ENCODE measurements at places on chromosomes 11 and 22.

GRCh38 chr22:36528341-36528740 lies 625 bp downstream of the EIF3D start:
- no peak for DNase-seq

DNA sequence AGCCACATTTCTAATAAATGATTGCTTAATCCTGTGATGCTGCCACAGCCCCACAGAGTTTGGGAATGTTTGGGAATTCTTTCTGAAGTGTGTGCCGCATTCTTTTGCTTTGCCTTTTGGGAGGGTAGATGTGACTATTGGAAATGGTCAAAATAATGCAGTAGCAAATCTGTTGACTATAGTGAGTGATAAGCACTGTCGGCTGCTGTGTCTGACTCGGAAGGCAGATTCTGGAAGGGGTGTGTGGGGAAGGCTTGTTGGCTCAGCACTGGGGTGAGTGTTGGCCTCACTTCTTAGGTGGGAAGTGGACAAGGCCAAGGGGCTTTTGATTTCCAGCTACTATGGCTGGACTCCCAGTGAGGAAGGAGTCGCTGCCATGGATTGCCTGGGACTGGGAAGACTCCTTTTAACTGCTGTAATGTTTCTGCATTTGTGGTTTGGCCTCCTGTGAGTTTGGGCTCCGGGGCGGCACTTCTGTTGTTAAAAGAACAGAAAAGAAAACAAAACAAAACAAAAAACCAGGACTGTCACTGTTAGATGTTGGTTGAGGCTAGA lies 20.1 kb downstream of the ZBTB16 start:
- no peak for DNase-seq

DNA sequence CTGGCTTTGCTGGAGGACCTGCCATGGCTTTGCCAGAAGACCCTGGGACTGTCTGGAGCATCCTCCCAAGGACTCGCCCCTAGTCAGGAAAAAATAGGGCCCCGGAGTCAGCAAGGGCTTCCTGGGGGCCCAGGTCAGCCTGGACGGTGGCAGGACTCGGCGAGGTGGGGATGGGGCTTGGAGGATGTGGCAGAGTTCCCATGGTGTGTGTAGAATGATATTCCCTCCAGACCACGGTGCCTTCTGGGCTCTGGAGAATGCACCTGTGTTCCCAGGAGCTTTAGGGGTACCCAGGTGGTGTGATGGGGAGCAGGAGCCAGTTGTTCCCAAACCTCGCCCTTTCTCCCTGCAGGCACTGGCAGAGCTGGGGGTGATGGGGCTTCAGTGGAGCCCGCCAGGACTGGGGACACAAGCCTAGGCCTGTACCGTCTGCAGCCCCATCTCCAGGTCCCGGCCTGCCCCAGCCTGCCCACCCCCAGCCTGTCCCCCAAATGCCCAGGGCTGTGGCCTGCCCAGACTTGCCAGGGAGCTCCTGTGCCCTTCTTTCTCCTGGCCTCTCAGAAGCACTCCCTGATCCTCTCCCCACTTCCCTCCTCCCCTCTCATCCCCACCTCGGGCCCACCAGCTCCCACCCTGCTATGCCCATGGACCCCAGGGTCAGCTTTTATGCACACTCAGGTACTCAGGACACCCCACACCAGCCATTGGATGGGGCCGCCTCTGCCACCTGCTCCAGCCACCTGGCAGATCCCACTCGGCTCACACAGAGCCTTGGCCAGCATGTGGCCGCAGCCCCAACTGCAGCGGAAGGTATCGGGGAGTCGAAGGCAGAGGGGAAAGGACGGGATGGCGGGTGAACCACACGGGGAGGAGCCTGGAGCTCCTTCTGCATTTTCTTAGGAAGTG lies 82.1 kb downstream of the CDKN1C start:
- no peak for DNase-seq

- no peak for DNase-seq
Observed at GRCh38 chr11:124736736-124737135, 3.0 kb upstream of the NRGN start.

GRCh38 chr11:65121447-65121864 lies 478 bp downstream of the FAU start:
- DNase-seq, result no peak

DNA sequence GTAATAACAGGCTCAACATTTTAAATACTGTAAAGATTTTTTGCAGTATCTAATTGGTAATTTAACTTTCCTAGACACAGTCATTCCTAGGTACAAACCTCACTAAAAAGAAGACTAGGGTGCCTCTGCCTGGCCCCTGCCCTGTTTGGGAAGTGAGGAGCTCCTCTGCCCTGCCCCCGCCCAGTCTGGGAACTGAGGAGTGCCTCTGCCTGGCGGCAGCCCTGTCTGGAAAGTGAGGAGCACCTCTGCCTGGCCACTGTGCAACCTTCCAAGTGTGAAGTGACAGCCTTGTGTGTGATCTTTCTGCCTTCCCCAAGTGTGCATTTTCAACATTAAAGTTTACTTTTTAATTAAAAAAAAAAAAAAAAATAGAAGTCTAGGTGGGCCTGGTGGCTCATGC lies 4.2 kb downstream of the CHORDC1 start:
- DNase-seq, result no peak

DNA sequence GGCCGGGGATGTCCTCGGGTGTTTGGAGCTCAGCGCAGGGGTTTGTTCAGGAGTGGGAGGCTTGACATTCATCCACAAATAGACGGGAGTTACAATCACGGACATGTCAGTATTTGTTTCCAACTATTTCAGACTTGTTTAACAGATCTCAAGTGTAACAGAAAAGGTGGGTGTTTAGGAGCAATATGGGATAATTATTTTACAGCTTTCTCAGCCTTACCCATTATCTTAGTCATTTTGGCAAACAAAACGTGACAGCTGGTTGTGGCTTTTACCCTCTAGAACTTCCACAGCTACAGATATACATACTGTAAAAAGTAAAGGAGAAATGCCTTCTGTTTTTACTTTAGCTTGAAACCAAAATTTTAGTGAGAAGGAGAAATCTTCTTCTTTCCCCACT lies 178.7 kb upstream of the TMEM45B start:
- DNase-seq, result no peak

DNA sequence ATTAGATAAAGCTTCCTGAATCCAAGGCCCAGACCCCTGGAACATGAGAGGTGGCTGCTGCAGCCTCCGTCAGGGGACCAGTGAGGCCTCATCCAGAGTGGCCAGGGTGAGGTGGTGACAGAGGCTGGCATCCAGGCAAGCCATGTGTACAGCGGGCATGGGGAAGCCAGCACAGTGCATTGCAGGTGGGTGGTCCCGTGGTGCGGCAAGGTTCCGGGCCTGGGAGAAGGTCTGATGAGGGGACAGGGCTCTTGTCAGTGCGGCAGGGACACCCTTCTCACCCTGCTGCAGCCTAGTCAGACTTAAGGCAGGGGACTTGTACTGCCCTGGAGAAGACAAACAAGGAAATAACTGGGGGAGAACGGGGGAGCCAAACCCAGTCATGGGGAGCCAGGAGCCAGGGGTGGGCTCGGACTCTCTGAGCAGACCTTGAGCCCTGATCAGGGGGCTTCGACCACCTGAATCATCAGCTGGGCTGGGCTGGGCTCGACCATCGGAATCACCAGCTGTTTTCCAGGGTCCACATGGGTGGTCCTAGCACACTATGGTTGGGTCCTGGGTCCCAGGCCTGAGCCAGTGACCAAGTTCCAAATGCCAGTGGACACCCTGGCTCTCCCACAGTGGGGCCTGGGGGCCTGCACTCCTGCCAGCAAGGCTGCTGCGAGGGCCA lies 5.1 kb downstream of the TTC38 start:
- no peak for DNase-seq

DNA sequence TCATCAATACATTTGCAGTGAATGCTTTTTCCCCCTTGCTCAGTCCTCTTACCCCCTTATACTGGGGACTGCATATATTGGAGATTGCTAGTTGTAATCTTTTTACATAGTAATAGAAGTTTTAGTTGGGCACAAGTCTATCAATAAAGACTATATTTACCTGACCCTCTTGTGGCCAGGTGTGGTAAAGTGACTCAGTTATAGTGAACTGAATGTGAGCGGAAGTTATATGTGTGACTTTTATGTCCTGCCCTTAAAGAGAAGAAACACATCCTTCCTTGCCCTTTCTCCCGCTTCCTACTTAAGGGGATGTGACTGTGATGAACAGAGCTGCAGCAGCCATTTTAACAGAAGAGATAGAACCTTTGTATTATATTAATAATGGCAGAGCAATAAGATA lies 362.0 kb downstream of the METTL15 start:
- no peak for DNase-seq

DNA sequence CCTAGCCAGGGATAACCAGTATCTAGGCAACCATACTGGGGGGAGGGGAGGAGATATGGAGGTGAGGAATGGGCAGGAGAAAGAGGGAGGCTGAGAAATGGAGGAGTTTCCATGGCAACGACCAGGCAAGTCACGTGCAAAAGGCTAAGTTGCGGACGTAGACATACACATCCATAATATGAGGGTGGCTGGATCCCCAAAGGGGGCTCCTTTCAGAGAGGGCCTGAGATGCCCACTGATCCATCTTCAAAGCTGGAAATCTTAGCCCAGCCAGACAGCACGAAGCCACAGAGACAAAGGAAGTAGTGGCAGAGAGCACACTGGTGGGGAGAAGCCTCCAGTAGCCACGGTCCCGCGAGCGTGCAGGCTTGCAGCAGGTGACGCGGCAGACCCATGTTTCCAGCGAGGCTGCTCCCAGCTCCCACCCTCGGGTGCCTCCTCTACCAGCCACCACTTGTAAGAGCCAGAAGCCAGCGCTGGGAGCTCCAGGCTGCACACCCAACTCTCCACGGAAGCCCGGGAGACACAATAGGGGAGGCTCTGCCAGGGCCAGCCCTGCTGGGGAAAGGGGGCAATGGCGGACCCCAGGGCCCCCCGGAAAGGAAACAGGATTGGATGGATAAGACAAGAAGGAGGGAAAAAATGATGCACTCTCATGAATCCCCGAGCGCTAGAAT lies 938 bp downstream of the FXYD6 start:
- DNase-seq, result no peak

DNA sequence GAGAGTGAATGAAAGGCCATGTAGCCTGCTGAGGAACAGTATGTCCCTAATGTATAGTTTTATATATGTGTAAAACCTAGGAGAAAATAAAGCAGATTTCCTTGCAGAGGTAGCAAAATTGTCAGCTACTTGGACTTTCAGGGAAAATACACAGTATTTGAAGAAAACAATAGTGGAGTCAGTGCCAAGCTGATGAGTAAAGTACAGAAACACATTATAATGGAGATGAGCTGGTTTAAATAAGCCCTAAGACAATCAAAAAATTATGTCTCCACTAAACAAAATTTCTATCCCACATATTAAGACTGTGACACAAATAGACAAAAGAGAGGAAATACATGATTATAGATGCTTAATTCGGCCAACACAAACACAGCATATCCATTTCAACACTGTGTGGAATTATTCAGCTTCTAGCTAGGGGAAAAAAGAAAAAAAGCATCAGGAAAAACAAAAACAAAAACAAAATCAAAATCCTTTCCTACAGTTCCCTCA lies 75.9 kb downstream of the MAML2 start:
- no peak for DNase-seq

- DNase-seq, result no peak
Observed at GRCh38 chr22:43789452-43789851, 22.7 kb downstream of the EFCAB6 start.

DNA sequence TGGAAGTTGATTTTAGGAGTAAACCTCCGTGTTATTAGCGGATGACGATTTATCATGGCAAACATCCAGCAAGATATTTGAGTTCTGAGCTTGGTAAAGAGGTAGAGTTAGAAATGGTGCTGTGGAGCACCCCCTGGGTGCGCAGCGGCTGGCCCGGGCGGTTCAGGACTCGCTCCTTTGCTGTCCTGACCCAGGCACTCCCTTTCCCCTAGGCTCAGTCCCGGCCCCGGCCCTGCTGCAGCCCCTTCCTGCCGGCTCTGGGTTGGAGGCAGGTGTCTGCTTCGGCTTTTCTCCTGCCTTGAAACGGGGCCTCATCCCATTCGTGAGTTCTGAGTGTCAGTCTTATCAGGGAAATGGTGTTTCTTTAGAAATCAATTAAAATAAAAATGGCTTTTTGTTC lies 33.4 kb downstream of the AP2A2 start:
- DNase-seq, result no peak

GRCh38 chr22:45608763-45609180 lies 62.9 kb upstream of the ATXN10 start:
- DNase-seq, result no peak

DNA sequence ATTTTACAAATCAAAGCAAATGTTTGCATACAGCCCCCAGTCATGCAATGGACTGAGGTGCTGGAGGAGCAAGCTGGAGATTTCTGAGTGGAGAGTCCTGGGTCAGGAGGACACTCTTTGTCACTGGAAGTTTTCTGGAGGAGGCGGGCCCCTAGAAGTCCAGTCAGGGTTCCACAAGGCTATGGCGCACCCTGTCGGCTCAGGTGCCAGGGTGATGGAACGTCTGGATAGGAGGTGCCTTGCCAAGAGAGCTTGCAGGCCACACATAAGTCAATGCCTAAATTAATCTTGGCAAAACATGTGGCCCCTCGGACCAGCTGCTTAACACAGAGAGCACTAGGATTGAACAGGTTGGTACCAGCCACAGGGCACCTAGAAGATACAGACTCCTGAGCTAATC lies 174.7 kb upstream of the CADM1 start:
- no peak for DNase-seq

DNA sequence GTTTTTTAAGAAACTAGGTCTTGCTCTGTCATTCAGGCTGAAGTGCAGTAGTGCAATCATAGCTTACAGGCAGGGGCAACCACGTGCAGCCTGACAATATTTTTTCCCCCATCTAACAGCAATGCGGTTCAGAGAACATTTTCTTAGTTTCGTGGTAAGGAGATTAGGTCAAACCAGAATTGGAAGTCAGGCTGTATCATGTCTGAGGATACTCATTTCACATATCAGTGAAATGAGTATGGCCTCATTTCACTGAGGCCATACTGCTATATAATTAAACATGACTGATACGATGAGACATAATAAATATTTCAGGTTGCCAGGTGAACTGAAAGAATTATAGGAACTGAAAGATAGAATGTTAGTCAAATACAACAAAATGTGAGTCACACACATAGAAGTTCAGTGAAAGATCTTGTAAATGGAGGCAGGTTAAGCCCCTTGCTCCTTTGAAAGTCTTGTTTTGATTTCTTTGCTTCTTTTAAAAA lies 32.5 kb upstream of the IZUMO1R start:
- no peak for DNase-seq

- no peak for DNase-seq
Observed at GRCh38 chr11:62546929-62547625, 471 bp upstream of the AHNAK start.

DNA sequence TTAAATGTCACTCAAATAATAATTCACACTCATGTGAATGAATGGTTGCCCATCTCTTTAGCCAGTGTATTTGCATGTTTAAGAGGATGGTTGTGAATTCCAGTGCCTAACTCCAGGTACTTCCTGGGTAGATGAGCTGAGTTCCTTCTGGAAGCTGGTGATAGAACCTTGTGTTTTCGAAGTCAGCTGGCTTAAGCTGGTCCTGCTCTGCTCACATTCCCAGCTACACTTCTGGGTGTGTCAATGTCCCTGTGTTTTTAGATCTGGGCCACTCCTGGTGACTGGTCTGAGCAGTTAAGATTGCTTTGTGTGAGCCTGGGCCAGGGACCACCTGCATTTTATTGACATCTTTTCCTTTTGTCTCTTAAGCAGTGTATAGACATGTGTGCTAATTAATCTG lies 10.6 kb downstream of the TEAD1 start:
- DNase-seq, result no peak

GRCh38 chr22:40368016-40368415 lies 2.4 kb upstream of the SGSM3 start:
- DNase-seq, result no peak

All from activated CD4-positive, alpha-beta T cell treated with anti-CD3 and anti-CD28 coated beads for 24 hours (primary cell).